ENCODE measurements at places on chromosomes 4 and X. TPM values are rescaled to one million over a fixed set of nuclear protein-coding genes. Genes with fewer than 3 reads are reported as not detected.

The TRO gene
- 28.2 TPM for total RNA-seq

The PAPSS1 gene
- total RNA-seq, result 150 TPM

The CHST7 gene
- total RNA-seq, result 5.7 TPM

The CD38 gene
- total RNA-seq, result not detected

The CFAP47 gene
- 1.8 TPM for total RNA-seq

The IL13RA2 gene
- total RNA-seq, result not detected

The TLR6 gene
- total RNA-seq, result 0.59 TPM

The HTRA3 gene
- total RNA-seq, result 1.4 TPM

DNA sequence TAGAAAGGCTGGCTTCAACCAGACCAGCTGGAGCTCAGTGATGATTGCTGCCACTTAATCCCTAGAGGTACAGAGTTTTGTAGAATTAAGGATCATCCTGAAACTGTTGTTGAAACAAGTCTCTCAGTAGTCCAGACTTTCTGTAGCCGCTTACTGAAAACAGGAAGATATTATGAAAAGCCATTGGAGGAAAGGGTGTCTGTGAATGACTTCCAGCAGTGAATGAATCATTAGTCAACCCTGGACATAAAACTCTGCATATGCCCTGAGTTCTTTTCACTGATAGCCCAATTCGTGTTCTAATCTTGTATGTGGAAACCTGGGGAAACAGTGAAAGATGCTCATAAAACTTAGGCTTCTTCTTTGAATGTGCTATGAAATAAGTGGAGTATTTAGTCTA lies 14.8 kb downstream of the HOPX start:
- H3K27ac ChIP-seq, result no peak overlapping the region
- no peaks in the 10 kb centered on the region for H3K4me1 ChIP-seq
- H3K36me3 ChIP-seq, result no peaks in the 10 kb centered on the region
- DNase-seq, result no peak

DNA sequence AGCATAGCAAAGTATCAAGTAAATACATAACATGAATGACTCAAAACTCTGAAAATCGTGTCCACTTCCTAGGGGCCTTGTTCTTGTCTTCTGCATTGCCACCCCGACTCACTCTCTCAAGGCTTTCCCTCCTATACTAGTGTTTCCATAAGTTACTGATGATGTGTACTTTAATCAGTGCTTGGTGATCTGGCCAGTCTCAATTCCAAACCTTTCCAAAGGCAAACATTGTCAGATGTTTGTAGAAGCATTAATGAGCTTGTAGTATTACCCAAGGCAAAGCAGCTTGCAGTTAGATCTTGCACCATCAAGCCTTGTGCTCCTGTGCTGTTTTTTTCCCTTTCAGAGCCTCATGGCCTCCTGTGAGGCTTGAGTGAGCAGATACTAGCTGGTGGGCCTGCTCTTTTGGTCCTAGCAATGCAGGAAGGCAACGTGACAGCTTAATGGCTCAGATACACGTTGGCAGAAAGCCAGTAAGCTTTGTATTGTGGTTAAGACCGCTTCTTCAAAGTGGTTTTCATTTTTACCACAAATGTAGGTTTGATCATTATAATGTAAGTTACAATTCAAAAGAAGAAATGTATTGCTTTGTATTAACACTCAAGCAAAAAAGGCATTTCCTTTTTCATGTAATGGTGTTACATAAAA lies 51.8 kb downstream of the RBPJ start:
- H3K36me3 ChIP-seq, result no peaks in the 10 kb centered on the region
- H3K4me3 ChIP-seq, result no peak overlapping the region
- DNase-seq, result peak; percentile 76
- no peaks in the 10 kb centered on the region for H3K27me3 ChIP-seq
- peaks cover 41% of the 10 kb centered on the region for H3K4me1 ChIP-seq

GRCh38 chrX:149208307-149208706 lies 296.8 kb downstream of the IDS start:
- no peak overlapping the region for H3K27ac ChIP-seq
- H3K27me3 ChIP-seq, result no peaks in the 10 kb centered on the region
- DNase-seq, result no peak
- no peaks in the 10 kb centered on the region for H3K36me3 ChIP-seq
- no peaks in the 10 kb centered on the region for H3K4me1 ChIP-seq

GRCh38 chrX:38987198-38987651 lies 186.0 kb downstream of the MID1IP1 start:
- no peaks in the 10 kb centered on the region for H3K36me3 ChIP-seq
- no peak overlapping the region for H3K4me3 ChIP-seq
- H3K4me1 ChIP-seq, result no peaks in the 10 kb centered on the region
- no peak overlapping the region for H3K27ac ChIP-seq

GRCh38 chrX:40945361-40945713 lies 139.9 kb upstream of the USP9X start:
- no peak overlapping the region for H3K27ac ChIP-seq
- peak; percentile 39 for DNase-seq
- no peaks in the 10 kb centered on the region for H3K27me3 ChIP-seq

All from A673 (cell line).